PC-3 (cell line): ENCODE measurements at places on chromosomes 4 and X. TPM values are rescaled to one million over a fixed set of nuclear protein-coding genes. Genes with fewer than 3 reads are reported as not detected.
A peak's percentile ranks its signal among the peaks of the same experiment; 100 is the strongest.

DNA sequence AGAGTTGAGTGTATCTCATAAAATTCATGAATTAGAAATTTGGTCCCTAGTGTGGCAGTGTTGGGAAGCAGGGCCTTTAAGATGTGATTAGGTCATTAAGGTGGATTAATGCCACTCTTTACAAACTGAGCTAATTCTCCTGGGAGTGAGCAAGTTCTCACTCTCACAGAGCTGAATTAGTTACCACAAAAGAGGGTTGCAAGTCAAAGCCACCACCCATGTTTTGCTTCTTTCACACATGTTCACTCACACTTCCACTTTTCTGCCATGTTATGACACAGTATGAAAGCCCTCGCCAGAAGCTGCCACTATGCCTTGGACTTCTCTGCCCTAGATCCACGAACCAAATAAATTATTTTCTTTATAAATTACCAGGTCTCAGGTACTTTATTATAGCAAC lies 332.1 kb downstream of the ARAP2 start:
- H3K36me3 ChIP-seq = no peaks in the 10 kb centered on the region
- H3K27me3 ChIP-seq = no peaks in the 10 kb centered on the region
- no peaks in the 10 kb centered on the region for H3K4me1 ChIP-seq
- DNase-seq = no peak
- no peak overlapping the region for H3K27ac ChIP-seq
- no peak overlapping the region for H3K4me3 ChIP-seq

DNA sequence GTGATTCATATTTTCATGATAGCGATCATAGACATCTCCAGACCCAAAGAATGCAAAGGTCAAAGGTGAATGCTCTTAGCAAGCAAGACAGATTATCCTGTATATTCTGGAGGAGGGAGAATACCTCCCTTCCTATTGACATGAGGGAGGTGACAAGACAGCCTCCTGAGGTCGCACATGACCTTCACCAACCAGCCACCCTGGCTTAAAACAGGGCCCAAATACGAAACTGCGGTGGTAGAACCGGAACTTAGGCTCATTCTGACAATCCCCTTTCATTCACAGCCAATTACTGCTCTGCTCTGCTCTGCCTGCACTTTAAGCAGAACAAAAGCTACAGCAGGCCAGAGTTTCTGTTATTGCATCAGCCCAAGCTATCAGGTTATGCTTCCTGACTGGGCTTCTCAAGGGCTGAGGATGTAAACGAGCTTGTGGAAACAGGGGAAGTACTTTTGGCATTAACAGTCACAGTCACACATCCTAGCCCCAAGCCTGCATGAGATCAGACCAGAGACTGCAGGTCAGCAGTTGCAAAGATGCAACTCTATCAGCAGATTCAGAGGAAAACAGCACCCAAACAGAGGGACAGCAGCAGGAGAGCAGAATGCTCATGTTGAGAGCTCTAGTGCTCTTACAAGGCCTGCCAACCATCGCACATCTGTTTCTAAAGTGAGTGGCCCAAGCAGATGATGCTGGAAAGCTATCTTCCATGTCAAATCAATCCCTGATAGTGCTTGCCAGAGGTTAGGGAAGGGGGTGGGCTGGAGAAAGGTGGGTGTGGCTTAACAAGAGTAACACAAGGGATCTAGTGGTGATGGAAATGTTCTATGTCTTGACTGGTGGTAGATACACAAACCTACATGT lies 51.3 kb upstream of the MAP3K15 start:
- no peaks in the 10 kb centered on the region for H3K36me3 ChIP-seq
- no peak overlapping the region for H3K27ac ChIP-seq
- H3K4me3 ChIP-seq = no peak overlapping the region
- no peaks in the 10 kb centered on the region for H3K4me1 ChIP-seq

DNA sequence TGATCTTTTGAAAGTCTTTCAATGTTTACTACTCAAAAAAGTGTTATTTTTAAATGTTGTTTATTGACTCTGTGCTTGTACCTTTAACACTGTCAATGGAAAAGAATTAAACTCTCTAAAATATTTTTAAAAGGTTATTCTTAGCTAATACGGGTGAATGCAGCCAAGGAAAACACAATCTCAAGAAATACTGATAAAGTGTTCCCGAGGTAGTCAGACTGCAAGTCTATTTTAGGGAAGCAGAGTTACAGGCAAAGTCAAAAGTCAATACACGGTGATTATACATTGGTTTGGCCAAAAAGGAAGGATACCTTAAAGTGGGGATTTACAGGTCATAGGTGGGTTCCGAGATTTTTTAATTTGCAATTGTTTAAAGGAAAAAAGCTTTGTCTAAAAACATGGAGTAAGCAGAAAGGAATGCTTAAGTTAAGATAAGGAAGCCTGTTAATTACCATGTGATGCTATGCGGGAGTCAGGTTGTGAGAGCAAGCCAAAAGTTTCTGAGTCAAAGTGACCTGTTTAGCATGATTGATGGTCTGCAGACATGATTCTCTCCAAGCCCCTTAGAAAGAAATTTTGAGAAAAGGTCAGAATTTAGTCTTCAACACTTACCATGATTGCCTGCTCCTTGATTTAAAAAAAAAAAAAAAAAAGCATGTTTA lies 288.4 kb downstream of the KLHL4 start:
- no peaks in the 10 kb centered on the region for H3K27me3 ChIP-seq
- no peak overlapping the region for H3K4me3 ChIP-seq
- H3K27ac ChIP-seq = no peak overlapping the region
- no peaks in the 10 kb centered on the region for H3K4me1 ChIP-seq

Gene MTNR1A
- not detected in 2 replicates for total RNA-seq

- no peaks in the 10 kb centered on the region for H3K4me1 ChIP-seq
- no peaks in the 10 kb centered on the region for H3K36me3 ChIP-seq
- H3K4me3 ChIP-seq = no peak overlapping the region
- no peaks in the 10 kb centered on the region for H3K27me3 ChIP-seq
- DNase-seq = no peak
- no peak overlapping the region for H3K27ac ChIP-seq
Observed at GRCh38 chr4:76931087-76931486, 18.5 kb upstream of the SEPTIN11 start.

DNA sequence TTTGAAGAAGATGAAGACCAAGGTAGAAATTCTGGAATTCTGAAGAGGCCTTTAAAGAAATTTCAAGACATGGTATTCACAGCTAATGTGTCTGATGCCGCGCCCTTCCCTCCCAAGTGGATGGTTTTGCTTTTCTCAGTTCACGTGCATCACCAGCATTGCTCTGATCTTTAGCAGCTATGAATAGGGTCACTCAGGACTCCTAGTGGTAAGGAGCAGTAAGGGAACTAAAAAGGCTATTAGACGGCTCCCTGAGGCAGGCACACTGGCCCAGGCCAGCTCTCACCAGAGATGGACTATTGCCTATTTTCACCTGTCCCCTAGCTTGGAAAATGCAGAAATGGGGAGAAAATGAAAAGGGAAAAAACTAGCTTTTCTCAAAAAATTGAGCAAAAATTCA lies 447.5 kb upstream of the RASGEF1B start:
- H3K36me3 ChIP-seq = no peaks in the 10 kb centered on the region
- H3K4me1 ChIP-seq = no peaks in the 10 kb centered on the region
- no peak overlapping the region for H3K4me3 ChIP-seq
- H3K27ac ChIP-seq = no peak overlapping the region
- peak; percentile 22 for DNase-seq

- no peak overlapping the region for H3K4me3 ChIP-seq
- no peaks in the 10 kb centered on the region for H3K36me3 ChIP-seq
- H3K4me1 ChIP-seq = 0 out of 2 replicates have a peak, but pooled peaks cover 4% of the 10 kb centered on the region
Observed at GRCh38 chr4:52192721-52193135, 141.6 kb downstream of the SPATA18 start.

Gene CRMP1
- total RNA-seq = not detected in 2 replicates

Gene PDCL2
- not detected in 2 replicates for total RNA-seq
